ENCODE measurements at places on chromosomes 3 and 15. TPM values are rescaled to one million over a fixed set of nuclear protein-coding genes. Genes with fewer than 3 reads are reported as not detected.

MAGEL2 gene
- total RNA-seq = 2.0 TPM

SAMMSON gene
- not detected for total RNA-seq

FGF7 gene
- total RNA-seq = 1.2 TPM

SCAANT1 gene
- total RNA-seq = not detected

TRIM42 gene
- not detected for total RNA-seq

RGMA gene
- total RNA-seq = 16.2 TPM

TXNRD3 gene
- 7.9 TPM for total RNA-seq

AMT gene
- total RNA-seq = 3.9 TPM

SERPINI2 gene
- 0.74 TPM for total RNA-seq

BFSP2 gene
- total RNA-seq = 0.25 TPM

TUSC7 gene
- 0.25 TPM for total RNA-seq

HHLA2 gene
- total RNA-seq = not detected

TTLL13 gene
- total RNA-seq = under 0.01 TPM

C3orf80 gene
- total RNA-seq = 9.6 TPM

TGM4 gene
- not detected for total RNA-seq

PDZRN3 gene
- 28.0 TPM for total RNA-seq

CAPN3 gene
- total RNA-seq = 0.49 TPM

PRR23B gene
- not detected for total RNA-seq

FEZF2 gene
- total RNA-seq = 15.2 TPM

REC114 gene
- total RNA-seq = not detected

CHST13 gene
- not detected for total RNA-seq

SOX2 gene
- 72.0 TPM for total RNA-seq

CPNE9 gene
- total RNA-seq = 0.49 TPM

TGM5 gene
- total RNA-seq = not detected

SLC25A20 gene
- total RNA-seq = 8.6 TPM

EFCC1 gene
- 0.25 TPM for total RNA-seq

COL7A1 gene
- total RNA-seq = 1.7 TPM

GABRR3 gene
- total RNA-seq = under 0.01 TPM

TRPM1 gene
- not detected for total RNA-seq

DET1 gene
- 7.9 TPM for total RNA-seq

RPP14 gene
- 13.3 TPM for total RNA-seq
